T-cell (primary cell): ENCODE measurements at places on chromosomes 1 and 21. TPM values are rescaled to one million over a fixed set of nuclear protein-coding genes. Genes with fewer than 3 reads are reported as not detected.

The CCDC24 gene
- 0.98 TPM for total RNA-seq

The NUP210L gene
- total RNA-seq, result 0.14 TPM

The COL6A2 gene
- 60.7 TPM for total RNA-seq

The GLMP gene
- 24.1 TPM for total RNA-seq

The ENTREP3 gene
- total RNA-seq, result 16.7 TPM

DNA sequence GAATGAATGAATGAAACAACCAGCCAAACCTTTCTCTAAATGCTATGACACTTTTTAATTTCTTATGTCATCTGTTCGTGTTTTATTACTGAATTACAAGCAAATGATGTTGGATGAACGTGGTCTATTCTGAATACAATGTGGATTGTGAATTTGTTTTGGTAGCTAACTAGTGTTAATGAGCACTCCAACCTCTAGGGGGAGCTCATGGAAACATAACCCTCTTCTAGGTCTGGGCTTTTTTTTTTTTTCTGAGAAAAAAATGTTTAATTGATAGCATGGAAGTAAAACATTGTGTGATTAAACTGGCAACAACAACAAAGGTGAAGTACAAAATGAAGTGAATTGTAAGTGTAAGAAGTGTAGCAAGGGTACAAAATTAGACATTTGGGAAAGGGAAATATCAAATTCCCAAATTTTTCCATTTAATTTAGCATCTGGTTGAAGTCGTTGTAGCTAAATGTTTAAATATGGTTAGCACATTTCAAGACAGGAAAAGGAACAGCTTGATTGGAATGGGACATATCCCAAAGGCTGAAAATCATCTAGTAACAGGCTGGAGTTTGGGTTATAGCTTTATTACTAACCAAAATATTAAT is 42.6 kb upstream of the PTGS2 start:
- H3K27me3 ChIP-seq, result no peaks in the 10 kb centered on the region
- H3K4me3 ChIP-seq, result no peak overlapping the region
- no peak overlapping the region for H3K27ac ChIP-seq
- no peaks in the 10 kb centered on the region for H3K4me1 ChIP-seq

DNA sequence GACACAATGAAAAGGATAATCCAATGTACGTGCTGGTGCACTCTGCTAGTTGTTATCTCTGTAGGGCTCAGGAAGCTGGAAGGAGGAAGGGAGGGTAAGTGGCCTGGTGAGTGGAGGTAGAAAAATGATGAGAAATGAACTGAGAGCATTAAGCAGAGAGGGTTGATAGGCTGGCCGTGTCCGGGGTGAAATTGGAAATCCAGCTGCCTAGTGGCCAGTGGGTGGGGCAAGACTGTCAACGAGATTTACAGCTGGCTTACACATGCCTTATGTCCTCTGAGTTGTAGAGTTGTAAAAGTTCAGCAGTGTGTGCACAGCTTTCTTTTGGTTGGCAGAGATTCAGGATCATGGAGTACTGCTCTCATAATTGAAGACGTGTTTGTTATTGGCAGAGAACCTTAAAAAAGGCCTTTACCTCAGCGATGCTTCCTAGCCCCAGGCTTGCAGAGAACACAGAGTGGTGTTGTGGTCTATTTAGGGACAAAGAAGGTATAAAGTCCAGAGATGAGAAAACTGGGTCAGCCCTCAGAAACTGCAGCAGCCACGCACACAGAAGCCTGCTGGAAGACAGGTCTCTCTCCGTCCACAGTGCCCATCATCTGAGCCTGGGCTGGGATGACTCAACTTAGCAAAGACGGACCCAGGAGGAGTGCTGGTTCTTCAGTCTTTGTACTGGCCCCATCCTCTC is 132.4 kb downstream of the EDEM3 start:
- peaks cover 2% of the 10 kb centered on the region for H3K36me3 ChIP-seq
- no peaks in the 10 kb centered on the region for H3K27me3 ChIP-seq
- no peak overlapping the region for H3K4me3 ChIP-seq
- no peak overlapping the region for H3K27ac ChIP-seq
- no peaks in the 10 kb centered on the region for H3K4me1 ChIP-seq

GRCh38 chr1:67626861-67627235 is 58.2 kb upstream of the GADD45A start:
- no peaks in the 10 kb centered on the region for H3K36me3 ChIP-seq
- no peak for DNase-seq
- no peak overlapping the region for H3K27ac ChIP-seq
- H3K27me3 ChIP-seq, result peaks cover 9% of the 10 kb centered on the region
- no peak overlapping the region for H3K4me3 ChIP-seq

DNA sequence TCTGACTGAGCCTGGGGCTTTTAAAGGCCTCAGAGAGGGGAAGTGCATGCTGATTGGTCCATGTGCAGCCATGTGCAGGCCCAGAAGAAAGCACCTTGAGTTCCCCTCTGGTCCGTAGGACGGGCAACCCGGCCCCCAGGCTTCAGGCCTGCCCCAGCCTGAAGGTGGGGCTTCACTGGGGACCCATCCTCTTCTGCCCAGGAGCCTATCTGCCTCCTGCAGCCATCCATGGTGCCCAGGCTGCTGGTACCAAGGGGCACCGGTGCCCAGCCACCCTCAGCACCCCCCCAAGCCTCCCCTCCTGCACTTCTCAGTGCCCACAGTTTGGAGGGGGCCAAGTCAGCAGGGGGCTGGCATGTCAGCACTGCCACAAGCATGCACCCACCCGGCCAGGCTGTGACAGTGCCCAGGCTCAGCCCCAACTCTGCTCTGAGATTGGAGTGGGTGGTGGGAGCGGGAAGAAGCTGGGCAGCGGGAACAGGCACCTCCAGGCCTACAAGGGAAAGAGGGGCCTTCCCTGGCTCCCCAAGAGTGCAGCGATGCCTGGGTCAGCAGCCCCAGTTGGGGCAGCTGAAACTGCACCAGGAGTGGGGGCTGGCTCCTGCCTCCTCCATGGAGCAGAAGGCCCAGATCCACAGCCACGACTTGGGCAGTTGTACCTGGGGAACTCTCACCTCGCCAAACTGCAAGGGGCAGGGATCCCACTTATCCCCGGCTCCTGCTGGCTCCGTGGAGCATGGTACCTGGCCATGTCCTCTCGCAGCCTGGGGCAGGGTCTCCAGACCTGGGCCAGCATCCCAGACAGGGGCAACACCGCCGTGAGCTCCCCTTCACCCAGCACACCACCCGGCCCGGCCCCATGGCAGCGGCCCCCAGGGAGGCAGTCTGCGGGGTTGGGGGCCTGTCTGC is 11.7 kb downstream of the COL6A2 start:
- no peaks in the 10 kb centered on the region for H3K36me3 ChIP-seq
- H3K27me3 ChIP-seq, result peaks cover 2% of the 10 kb centered on the region
- no peak overlapping the region for H3K27ac ChIP-seq
- no peaks in the 10 kb centered on the region for H3K4me1 ChIP-seq
- DNase-seq, result no peak

DNA sequence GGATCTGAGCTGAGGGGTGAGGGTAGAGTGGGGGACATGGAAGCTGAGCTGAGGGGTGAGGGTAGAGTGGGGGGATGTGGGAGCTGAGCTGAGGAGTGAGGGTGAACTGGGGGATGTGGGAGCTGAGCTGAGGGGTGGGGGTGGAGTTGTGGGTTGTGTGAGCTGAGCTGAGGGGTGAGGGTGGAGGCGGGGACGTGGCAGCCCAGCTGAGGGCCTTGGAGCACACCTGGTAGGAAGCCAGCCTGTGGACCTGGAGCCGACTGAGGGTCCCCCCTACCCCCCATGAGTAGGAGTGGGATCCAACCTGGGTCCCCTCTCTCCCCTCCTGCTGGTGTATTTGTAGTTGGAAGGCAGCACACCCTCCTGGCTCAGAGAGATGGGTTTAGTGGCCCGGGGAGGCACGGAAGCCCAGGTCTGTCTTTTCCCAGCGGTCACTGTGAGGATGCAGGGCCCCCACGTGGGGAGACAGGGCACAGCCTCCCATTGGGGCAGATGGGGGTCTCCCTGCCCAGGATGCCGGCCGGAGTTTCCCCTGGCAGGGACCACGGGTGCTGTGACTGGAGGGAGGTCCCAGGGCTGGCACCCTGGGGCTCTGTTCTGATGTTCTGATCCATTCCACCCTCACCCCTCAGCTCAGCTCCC is 13.2 kb upstream of the NPHP4 start:
- H3K36me3 ChIP-seq, result peaks cover 3% of the 10 kb centered on the region
- no peak for DNase-seq
- H3K4me1 ChIP-seq, result no peaks in the 10 kb centered on the region

DNA sequence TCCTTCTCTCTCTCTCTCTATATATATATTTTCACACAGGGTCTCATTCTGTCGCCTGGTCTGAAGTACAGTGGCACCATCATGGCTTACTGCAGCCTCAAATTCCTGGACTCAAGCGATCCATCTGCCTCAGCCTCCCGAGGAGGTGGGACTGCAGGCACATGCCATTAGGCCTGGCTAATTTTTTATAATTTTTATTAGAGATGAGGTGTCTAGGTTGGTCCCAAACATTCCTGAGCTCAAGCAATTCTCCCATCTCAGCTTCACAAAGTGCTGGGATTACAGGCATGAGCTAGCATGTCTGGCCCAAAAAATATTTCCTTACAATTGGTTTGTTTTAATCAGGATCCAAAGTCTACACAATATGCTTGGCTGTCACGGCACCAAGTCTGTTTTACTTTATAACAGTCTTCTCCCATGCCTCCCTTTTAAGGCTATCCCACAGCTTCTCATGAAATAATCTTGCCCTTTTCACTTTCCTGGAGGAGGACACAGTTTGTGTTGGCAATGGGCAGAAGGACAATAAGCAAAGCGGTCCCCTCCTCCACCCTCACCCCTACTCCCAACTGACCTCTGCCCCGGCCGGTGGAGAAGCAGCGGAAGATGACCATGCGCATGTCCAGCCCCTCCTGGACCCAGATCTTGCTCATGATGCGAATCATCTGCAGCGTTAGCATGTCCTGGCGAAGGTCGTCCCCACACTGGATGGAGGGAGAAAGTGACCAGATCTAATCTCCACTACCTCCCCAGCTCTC is 28.2 kb upstream of the PPP1R15B start:
- no peak for DNase-seq
- H3K27ac ChIP-seq, result no peak overlapping the region
- H3K4me1 ChIP-seq, result no peaks in the 10 kb centered on the region
- H3K36me3 ChIP-seq, result peaks cover 74% of the 10 kb centered on the region
- no peak overlapping the region for H3K4me3 ChIP-seq

DNA sequence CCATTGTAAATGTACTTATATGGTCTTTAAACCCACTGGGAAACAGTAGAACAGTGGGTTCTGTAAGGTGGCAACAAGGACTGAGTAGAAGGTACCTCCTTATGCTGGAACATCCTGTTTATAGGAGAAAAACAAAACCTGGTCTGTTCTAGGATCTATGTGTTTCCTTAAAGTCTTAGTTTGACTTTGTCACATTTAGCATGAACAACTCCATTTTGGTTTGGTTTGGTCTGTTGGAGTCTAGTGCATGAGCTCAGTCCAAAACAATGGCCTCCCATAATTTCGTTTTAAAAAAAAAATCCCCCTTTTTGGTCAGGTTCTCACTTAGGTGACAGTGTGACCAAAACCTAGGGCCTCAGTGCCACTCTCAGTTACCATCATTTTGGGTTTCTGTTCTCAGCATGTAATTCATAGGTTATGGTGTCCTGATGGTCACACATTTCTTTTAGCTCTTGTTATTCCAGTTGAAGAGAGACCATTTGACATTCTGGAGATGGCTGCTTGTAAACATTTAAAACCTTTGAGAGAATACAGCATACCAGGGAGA is 66.4 kb upstream of the IL12RB2 start:
- no peaks in the 10 kb centered on the region for H3K27me3 ChIP-seq
- H3K4me3 ChIP-seq, result no peak overlapping the region
- DNase-seq, result no peak
- no peak overlapping the region for H3K27ac ChIP-seq
- H3K36me3 ChIP-seq, result no peaks in the 10 kb centered on the region

DNA sequence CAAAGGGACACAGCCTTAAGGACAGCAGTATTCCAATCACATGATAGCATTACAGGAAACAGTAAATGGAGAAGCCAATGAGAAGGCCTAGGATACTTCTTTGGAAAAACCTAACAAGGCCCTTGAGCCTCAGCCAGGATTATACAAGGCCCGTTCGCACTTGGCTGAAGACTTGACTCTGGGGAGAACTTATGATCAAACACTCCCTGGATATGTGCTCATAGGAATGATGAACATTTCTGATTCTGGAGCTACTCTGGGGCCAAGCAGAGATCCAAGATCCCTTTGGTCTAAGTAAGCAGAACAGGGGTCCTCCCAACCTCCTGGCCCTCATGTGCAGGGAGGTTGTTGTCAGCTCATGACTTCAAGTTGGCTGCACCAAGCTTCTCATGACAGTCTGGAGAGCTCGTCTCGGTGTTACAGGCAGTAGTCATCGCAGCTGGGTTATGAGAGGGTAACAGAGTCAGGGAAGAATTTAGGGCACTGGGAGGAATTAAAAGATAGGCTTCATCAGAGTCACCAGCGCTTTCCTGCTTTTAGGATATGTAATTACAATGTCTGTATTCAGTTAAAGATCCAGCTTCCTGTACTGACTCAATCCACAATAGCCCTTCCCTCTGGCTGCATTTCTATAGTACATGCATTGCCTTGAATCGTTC is 92.5 kb upstream of the IRF2BP2 start:
- no peak overlapping the region for H3K4me3 ChIP-seq
- H3K4me1 ChIP-seq, result peaks cover 2% of the 10 kb centered on the region
- H3K27ac ChIP-seq, result no peak overlapping the region
- H3K27me3 ChIP-seq, result no peaks in the 10 kb centered on the region

- no peaks in the 10 kb centered on the region for H3K27me3 ChIP-seq
- H3K27ac ChIP-seq, result no peak overlapping the region
- H3K4me3 ChIP-seq, result no peak overlapping the region
- DNase-seq, result no peak
Observed at GRCh38 chr1:9419369-9420041, 119.8 kb upstream of the SLC25A33 start.

DNA sequence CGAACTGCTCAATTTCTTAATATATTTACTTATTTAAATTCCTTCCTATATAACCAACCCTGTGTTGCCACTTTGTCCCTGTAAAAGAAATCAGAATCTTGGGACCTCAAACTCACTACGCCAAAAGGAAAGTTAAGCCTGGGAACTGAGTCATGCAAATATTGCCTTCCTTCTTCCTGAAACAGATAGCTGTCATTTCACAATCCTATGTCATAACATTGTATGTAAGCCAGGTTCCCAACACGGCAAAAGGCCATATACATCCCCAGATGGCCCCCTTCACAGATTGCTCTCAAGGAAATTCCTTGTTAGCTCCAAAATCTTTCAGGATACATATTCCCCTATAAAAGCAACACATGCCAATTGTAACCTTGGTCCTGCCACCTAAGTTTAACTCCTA is 39.7 kb downstream of the C21orf91 start:
- H3K4me3 ChIP-seq, result no peak overlapping the region
- no peaks in the 10 kb centered on the region for H3K27me3 ChIP-seq
- peak overlapping the region; percentile 82 for H3K27ac ChIP-seq
- no peaks in the 10 kb centered on the region for H3K36me3 ChIP-seq
- peaks cover 52% of the 10 kb centered on the region for H3K4me1 ChIP-seq
- DNase-seq, result no peak

GRCh38 chr21:18443085-18443484 is 39.5 kb upstream of the TMPRSS15 start:
- no peak overlapping the region for H3K27ac ChIP-seq
- no peaks in the 10 kb centered on the region for H3K4me1 ChIP-seq

- no peaks in the 10 kb centered on the region for H3K36me3 ChIP-seq
- no peak for DNase-seq
- H3K4me1 ChIP-seq, result no peaks in the 10 kb centered on the region
- H3K27me3 ChIP-seq, result no peaks in the 10 kb centered on the region
Observed at GRCh38 chr21:29777160-29777559, 162.6 kb downstream of the GRIK1 start.
